ENCODE measurements at places on chromosomes 6 and 20.

GRCh38 chr6:72916298-72916697, 294.4 kb downstream of the KCNQ5 start:
- DNase-seq: no peak

DNA sequence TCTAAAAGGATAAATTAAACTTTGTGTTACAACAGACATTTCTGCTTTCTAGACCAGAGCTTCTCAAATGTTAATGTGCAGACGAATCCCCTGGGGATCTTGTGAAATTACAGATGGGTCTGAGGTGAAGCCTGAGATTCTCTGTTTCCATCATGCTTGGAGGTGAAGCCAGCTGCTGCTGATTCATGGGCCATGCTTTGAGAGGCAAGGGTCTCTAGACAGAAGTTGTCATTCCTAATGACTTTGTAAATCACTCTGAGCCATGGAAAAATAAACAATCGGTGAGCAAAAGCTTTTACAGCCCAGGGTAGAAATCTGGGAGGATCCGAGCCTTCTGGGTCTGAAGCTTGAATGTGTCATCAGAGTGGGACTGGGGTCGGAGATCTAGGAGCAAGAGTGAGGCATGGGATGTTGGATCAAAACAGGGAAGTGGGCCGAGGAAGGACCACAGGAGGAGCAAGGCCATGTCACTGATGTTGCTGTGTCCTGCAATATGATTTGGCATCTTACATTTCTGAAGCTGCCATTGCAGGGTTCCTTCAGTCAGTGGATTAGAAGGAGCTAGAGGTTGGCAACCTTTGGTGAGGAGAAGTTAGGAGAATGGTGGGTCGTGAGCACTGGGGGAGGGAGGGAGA, 77.3 kb downstream of the TRMT11 start:
- no peak for DNase-seq

- DNase-seq: no peak
Measured at GRCh38 chr6:90523779-90524310, 63.0 kb downstream of the MAP3K7 start.

GRCh38 chr6:125984311-125984710, 2.0 kb upstream of the TRMT11 start:
- no peak for DNase-seq

DNA sequence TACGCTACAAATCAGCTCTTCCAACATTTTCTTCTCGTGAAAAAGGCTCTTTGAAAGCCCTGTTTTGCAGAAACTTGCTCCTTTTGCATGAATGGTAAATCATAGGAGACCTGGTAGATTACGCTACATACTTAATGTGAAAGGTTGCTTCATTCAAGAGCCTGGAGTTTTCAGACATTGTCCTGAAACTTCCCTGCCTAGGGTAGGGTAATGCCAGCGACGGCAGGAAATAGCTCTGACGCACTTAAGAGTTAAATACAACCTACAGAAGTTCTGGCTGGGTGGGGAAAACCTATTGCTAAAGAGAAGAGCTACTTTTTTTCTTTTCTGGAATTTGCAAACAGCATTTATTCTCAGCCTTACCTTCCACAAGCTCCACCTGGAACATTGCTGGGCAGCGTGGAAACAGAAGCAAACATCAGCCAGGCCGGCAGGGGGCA, 144.5 kb downstream of the LPA start:
- no peak for DNase-seq

DNA sequence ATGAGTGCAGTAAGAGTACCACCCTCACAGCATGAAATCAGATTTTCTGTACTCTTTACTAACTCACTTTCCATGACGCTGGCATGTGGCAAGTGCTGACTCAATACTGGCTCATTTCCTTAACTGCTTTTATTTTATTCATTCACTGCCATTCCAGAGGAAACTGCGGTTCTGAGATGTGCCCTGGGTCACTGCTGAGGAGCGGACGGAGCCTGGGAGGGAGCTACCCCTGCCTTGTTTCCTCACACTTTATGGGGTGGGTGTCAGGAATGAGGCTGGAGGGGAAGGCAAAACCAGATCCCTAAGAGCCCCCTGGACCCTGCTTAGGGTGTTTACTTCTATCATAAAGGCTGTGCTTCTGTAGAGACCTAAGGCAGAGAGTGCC, 14.4 kb downstream of the NT5E start:
- no peak for DNase-seq

DNA sequence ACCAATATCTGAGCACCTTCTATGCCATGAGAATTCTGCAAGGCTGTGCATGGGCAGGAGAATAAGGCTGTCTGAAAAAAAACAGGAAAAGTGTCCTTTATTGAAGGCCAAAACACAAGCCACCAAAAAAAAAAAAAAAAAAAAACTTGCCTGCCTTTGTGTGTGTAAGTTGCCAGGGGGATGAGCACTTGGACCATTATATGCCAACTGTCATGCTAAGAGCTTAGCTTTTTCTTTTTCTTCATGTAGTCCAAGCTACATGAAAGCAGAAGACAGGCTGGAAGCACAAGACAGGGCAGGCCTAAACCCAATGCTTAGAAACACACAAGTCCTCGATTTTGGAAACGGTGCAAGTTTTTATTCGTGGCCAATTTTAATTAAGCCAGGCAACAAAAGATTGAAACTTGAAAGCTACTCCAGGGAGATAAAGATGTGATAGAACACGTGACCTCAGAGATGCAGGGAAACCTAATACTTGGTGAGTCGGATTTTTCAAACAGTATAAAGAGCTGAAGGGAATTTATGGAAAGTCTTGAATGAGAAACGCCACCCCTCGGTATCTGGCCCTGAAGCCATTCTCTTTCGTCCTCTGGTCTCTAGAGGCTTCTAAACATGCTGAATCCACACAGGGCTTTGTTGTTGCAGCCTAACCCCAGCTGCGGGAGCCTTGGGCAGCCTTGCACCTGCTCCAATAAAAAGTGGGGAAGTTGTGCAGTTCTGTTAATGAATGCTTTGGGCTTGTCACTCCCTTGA, 8.6 kb downstream of the BMP7 start:
- DNase-seq: no peak
